ENCODE measurements at places on chromosomes 13 and 19.
A peak's percentile ranks its signal among the peaks of the same experiment; 100 is the strongest.

DNA sequence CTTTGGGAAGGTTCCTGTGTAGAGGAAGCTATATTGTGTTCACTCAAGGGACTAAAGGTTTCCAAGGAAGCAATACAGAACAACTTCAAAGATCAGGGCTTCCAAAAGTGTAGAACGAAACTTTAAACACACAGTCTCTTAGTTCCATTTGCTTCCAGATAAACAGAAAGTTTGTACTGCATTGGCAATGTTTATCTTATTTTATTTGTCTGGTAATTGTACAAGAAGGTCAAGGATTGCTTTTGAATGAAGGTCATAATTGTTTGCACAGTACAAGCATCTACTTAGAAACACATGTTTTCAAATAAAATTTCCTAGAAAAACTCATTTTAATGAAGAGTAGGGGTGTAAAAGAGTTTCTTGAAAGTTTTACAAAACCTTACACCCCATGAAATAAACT is 712.7 kb upstream of the SGCG start:
- no peak for DNase-seq

DNA sequence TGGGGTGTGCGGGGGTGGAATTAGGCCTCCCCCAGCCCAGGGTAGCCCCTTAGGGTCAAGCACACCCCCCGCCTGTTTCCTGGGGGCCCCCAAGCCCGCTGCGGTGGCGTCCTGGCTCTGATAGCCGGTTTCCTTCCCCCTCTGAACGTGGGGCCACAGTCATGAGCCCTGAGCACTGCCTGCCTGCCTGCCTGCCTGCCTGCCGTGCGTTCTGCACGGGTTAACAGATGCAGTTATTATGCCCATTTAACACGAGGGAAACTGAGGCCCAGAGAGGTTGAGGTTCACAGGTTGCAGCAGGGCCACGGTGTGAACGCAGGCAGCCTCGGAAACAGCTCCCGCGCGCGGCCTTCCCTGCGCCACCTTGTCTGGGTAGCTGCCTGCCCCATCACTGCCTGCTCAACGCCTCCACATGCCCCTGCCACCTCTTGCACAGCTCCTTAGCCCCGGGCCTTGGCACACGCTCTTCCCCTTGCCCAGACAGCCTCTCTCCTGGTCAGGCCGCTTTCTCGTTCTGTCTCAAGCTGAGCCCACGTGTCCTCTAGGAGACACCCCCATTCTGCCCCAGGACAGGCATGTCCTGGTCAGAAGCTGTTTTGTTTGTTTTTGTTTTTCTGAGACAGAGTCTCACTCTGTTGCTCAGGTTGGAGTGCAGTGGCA is 1.2 kb upstream of the GAMT start:
- DNase-seq, result no peak

DNA sequence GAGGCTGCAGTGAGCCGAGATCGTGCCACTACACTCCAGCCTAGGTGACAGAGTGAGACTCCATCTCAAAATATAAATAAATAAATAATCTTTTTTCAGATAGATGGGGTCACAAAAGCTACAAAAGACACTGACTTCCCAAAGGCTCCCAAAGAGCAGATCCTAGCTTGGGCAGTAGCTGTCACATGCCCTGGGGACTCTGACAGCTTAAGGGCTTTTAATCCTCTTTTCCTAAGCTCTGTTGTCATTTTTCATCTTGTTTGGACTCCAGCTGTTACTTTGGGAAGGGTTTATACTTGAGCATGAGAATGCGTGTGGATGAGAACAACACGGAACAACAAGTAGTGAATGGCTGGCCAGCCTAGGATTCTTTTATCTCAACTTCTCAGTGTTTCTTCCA is 231.7 kb downstream of the MZT1 start:
- no peak for DNase-seq

GRCh38 chr13:65488606-65489005 is 1741.5 kb downstream of the PCDH9 start:
- no peak for DNase-seq

- DNase-seq, result no peak
Measured at GRCh38 chr13:28499609-28500008, 4.7 kb upstream of the FLT1 start.

DNA sequence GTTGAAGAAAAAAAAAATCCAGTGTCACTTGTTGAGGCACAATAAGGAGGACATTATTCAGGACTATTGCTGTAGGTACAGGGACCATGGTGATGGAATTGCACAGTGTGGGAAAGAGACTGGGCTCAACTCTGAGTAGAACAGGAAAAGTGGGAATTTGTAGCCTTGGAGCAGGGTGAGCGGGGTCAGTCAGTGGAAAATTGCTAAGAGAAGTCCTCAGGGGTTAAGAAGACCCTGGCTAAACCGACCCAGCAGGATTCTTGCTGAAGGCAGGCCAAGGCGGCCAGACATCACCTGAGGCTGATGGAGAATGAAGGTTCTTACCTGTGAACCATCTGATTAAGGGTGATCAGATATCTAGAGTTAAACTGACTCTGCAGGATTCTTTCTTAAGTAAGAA is 12.5 kb downstream of the LAIR2 start:
- DNase-seq, result no peak

- no peak for DNase-seq
Measured at GRCh38 chr13:79108914-79109643, 297.0 kb downstream of the RBM26 start.

DNA sequence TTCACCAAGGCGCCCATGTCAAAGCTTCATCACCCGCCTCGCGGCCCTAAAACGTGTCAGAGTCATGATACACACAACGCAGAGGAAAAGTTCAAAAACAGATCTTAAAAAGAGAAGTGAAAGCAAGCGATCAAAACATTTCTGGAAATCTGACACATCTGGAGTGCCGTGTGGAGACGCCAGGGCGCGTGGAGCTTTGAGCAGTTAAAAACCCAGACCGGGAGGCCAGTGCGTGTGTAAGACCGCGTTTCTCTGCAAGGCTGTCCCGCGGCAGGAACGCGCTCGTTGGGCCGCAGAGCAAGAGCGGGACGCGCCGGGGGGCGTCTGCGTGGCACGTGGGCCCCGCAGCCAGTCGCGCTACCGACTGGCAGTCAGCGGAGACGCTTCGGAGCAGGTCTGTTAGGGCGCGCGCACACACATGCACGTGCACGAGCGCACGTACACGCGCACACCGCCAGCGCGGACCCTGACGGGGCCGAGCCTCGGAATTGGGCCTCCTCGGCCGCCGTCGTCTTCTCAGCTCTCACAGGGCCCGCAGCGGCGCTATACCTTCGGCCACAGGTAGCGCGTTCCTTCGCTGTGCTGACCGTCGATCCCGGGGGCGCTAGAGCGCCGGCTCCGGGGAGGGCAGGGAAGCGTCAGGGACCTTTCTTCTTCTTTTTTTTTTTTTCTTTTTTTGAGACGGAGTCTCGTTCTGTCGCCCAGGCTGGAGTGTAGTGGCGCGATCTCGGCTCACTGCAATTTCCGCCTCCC is 35.8 kb downstream of the RNF6 start:
- peak; percentile 82 for DNase-seq

DNA sequence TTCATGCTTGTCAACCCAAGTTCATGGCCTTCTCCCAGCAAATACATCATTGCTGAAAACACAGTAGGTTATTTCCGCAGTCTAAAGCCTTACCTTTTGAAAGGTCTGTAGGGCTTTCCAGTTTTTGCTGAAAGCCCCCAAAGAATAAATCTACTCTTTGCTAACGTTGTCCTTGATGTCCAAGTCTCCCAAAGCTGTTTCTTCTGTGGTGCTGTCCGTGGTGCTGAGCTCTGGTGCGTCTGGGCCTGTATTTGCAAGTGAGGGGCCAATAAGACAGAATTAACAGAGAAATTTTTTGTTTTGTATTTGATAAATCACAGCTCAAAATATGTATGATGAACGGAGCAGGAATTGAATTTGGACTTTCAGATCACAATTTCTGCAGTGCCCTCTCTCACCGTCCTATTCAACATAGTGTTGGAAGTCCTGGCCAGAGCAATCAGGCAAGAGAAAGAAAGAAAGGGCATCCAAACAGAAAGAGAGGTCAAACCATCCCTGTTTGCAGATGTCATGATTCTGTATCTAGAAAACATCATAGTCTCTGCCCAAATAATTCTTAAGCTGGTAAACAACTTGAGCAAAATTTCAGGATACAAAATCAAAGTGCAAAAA is 9.8 kb upstream of the LGALS16 start:
- peak; percentile 2 for DNase-seq

DNA sequence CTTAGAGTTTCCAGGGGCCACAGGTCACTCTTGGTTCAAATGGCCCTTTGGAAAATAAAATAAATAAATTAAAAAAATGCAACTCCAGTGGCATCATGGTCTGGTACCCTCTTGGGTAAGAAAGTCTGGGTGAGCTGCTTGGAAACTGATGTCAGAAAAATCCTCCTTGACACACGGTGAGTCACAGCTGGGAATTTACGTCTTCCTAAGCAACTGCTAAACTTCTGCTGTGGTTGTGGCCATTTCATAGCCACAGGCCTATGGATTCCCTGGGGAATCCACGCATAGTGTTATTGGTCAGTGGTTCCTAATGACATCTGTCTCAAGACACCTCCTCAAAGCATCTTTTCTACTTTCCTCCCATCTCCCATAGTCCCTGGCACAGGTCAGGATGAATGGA is 220.8 kb downstream of the COG6 start:
- no peak for DNase-seq

- no peak for DNase-seq
Measured at GRCh38 chr19:19260417-19261214, 12.5 kb downstream of the TM6SF2 start.

- DNase-seq, result no peak
Measured at GRCh38 chr13:98487522-98487921, 89.4 kb downstream of the STK24 start.

GRCh38 chr13:41060082-41060723 is 1.1 kb upstream of the WBP4 start:
- DNase-seq, result peak; percentile 71

DNA sequence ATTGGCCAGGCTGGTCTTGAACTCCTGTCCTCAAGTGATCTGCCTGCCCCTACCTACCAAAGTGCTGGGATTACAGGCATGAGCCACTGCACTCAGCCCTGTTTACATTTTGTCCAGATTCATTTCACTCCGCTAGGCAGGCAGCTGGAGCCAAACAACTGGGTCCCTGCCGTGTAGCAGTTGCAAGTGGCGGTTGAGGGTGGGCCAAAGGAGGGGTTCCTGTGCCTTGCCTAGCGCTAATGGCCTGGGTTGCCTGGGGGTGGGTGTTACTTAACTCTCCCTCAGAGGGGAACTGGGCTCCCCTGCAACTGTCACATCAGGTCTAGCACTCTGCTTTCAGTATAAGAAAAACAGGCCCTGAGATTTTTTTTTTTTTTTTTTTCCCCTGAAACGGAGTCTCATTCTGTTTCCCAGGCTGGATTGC is 7.4 kb downstream of the ACP5 start:
- no peak for DNase-seq

DNA sequence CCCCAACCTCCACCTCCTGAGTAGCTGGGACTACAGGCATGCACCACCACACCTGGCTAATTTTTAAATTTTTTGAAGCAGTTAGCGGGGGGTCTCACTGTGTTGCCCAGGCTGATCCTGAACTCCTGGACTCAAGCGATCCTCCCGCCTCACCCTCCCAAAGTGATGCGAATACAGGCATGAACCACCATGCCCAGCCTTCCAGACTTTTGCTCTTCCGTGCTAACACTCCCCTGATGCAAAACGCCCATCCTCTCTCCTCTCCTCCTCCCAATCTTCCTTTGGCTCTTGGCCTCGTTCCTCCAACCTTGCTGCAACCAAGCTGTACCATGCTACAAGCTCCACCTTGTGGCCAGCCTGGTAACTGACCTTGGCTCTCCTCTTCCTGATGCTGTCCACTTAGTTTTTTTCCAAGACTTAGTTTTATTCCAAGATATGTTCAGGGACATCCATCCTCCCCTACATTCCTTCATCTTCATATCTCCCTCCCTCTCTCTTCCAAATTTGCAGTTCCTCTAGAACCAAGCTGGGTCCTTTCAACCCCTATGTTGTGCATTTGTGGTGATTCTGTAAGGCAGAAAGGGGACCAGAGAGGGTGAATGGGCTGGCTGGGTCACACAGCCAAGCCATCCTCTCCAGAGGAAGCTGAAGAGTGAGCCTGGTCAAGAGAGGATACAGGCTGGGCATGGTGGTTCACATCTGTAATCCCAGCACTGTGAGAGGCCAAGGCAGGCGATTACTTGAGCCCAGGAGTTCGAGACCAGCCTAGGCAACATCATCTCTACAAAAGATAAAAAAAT is 32.8 kb downstream of the TINCR start:
- no peak for DNase-seq

DNA sequence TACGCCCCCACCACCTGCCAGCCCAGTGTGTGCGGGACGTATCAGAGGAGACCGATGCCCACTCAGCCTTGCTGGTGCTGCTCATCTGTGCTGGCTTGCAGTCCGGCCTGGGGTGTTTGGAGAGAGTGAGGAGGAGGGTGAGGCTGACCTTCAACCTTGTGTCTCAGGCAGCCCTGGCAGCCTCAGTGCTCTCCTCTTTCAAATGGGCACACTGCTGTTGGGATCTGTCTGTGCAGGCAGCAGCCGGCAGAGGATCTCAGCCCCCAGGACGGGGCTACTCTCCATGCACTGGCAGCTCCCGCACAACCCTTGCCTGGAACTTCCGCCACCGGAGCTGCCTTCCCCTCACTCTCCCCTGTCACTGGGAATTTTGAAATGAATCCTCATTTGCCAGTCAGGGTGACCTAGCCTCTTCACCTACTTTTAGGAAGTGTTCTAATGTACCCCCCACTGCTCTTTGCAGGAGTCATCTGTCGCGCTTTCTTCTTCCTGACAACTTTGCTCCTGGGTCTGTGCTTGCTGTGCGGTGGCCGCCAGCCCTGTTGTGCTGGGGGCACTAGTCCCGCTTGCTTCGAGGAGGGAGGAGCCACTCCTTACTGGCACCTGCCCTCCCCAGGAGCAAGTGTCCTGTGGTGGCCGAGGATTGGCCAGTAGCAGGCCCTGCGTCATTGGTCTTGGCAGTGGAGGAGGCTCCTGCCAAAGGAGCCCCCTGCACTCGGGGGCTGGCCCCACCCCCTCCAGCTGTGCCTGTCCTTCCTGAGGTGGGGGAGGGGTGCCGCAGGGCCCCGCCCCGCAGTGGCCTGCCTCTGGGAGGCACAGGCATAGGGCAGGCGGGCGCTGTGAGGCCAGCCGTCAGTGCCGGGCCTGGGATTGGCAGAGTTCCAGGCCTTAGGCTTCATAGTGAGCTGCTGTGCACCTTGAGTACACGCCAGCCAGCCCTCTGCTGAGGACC is 53.4 kb downstream of the TSSK6 start:
- no peak for DNase-seq

- no peak for DNase-seq
Measured at GRCh38 chr13:46031581-46032263, 20.8 kb downstream of the ZC3H13 start.

DNA sequence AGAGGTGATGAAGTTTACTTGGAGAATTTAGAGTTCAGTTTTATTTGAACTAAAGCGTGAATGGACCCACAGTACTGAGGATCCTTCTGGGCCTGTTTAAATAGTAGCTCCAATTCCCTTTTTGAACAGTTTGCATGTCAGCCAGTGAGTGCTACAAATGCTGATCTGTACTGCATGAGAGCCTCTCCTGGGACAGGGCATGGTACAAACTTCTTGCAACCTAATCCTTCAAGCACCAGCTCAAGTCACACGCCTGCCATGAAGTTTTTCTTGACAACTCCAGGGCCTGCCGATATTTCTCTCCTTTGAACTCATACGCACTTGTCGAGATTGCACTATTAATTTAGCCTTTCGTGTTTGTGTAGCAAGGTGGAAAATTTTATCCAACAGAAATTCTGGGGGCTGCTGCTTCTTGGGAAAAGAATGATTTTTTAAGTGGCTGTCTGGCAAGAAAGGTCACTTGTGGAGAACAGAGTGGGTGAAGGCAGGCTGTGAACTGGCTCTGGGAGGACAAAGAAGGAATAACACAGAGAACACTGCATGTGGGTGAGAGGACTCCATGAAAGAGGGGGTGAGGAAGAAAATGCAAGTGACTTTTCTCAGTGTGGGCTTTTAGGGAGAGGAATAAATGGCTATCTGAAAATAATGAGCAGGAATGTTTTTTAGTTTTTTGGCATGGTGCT is 192.5 kb downstream of the NDFIP2 start:
- no peak for DNase-seq

All from stimulated activated CD8-positive, alpha-beta memory T cell treated with anti-CD3 and anti-CD28 coated beads, Interleukin-4, amount 100 ng/mL, for 24 hours (primary cell).